ENCODE measurements at places on chromosomes 2 and 18.

- no peak for DNase-seq
Observed at GRCh38 chr2:113716291-113716690, 40.2 kb downstream of the SLC35F5 start.

GRCh38 chr2:48434101-48434500, 95.9 kb upstream of the STON1 start:
- DNase-seq: no peak

DNA sequence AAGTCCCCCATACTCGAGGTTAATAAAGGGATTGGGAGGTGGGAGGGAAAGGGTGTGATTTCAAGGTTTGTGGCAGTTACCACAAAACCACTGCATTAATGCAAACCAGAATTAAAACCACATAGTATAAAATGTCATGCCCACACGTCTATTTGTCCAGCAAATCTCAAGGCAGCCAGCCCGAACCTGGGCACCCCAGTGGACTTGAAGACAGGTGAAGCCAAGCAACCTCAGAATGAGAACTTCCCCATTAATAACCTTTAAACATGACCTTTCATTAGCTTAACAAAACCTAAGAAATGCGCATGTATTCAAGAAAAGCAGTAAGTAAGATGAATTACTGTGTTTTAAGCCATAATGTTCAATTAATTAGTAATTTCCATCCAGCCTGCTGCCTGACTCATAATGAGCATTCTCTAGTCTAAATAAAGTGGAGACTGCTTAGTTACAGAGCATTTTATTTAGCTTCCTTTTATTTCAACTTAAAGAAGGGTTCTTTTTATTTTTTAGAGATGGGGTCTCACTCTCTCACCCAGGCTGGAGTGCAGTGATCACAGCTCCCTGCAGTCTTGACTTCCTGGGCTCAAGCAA, 229.6 kb downstream of the FAM210A start:
- DNase-seq: no peak

GRCh38 chr2:124662946-124663644, 638.0 kb downstream of the CNTNAP5 start:
- DNase-seq: no peak

DNA sequence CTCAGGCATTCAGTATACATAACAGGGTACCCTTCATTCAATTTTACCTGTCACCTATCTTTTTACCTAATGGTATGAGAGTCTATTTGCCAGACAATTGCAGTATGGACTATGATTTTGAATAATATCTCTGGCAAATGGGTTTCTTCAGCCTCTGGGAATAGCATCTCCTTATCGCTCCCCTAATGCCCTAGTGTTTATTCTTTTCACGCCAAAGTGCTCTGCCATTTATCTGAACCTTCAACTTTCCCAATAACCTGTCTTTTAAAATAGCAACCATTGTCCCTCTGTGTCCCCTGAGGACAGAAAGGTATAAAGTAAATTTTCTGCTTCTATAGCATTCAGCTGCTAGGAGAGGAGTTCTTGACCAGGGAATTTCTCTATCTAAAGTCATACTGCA, 45.0 kb upstream of the FSHR start:
- no peak for DNase-seq

DNA sequence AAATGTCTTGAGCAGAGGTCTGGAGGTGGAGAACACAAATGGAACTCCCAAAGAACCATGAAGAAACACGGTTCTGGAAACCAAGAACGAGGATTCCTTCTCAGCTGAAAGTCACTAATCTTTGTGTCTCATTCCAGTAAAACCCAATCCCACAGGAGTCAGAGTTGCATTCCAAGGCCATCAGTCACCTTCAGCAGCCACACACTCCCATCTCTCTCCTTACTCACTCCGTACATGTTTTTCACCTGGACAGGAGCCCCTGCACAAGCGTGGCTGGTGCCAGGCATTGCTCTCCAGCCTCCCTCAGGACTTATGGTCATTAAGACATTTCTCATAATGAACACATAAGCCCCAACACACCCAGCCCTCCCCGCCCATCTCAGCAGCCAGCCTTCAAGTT, 175.4 kb upstream of the SIX2 start:
- DNase-seq: no peak

- no peak for DNase-seq
Observed at GRCh38 chr2:10688921-10689807, 611 bp downstream of the NOL10 start.

GRCh38 chr2:166157578-166157977, 29.8 kb upstream of the SCN1A start:
- no peak for DNase-seq

DNA sequence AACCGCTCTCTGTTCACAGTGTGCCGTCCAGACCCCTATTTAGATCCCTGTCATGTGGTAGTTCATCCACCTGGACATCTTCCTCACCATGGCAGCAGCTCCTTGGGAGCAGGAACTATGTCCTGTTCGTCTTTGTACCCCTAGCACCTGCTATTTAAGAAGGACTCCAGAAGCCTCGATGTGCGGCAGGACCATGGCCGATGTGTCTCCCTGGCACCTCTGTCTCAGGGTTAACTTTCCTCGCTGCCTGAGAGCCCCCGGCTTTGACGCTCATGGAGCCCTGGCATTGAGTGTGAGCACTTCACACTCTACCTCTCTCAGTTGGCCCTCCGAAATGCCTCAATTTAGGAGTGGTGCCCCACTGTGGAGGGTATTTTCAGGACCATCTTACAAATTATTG, 152.0 kb downstream of the FAM210A start:
- DNase-seq: no peak

- DNase-seq: peak; percentile 31
Observed at GRCh38 chr2:68909793-68910674, 38.8 kb upstream of the BMP10 start.

DNA sequence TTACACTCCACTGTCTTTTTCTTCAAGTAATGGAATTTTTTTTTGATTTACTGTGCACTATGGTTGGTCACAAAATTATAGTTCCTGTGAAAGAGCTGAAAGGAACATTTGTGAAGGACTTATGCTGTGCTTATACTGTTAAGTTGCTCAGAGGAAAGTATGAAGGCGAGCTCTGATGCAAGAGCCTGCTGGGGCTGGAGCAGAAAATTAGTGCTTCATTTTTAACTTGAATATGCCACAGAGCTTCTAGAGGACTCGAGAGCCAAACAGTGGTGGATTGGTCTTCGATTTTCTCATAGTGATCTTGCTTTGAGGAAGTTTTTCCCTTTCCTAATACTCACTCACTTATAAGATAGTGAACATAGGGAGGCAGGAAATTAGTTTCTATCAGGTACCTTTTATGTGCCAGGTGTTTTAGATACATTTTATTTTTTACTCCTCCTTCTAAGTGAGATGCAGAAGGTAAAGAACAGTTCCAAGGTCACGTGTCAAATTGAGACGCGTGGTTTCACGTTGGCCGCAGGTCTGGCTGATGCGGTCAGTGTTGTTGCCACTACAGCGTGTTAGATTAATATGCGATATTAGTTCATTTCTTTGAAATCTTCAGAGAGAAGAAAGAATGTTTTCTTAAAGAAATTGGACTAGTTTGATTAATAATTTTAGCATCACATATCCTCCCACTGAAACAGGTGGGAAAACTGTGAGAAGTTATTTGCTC, 20.2 kb downstream of the GATA6 start:
- DNase-seq: no peak

DNA sequence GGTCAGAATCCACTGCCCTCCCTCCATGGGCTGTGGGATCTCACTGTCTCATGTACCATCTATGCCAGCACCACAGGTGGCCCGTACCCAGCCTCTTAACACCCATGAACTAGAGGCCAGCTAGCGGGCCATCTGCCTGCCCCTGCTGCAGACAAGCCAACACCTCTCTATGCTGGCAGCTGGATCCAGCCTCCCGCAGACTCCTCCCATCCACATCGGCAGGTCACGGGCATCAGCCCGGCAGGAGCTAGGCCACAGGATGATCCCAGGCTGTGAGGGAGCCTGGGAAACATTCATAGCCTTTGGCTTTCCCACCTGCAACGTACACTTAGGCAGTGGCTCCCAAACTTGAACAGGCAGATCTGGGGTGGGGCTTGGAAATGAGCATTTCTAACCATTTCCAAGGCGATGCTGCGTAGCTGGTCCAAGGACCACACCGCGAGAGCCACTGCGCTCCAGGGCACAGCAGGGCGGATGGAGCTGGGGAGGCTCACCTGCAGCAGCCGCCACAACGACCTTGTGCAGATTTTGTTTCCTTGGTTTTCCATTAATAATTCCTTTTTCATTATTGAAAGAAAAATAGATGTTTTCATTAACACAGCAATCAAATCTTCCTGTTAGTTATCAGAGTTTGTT, 114.7 kb downstream of the KCNF1 start:
- DNase-seq: no peak

- no peak for DNase-seq
Observed at GRCh38 chr2:224646242-224646846, 61.2 kb upstream of the CUL3 start.

GRCh38 chr18:5620289-5620688, 76.5 kb upstream of the EPB41L3 start:
- no peak for DNase-seq

- DNase-seq: no peak
Observed at GRCh38 chr2:222239945-222240675, 58.7 kb downstream of the PAX3 start.

GRCh38 chr18:51154431-51155063, 42.9 kb downstream of the MEX3C start:
- DNase-seq: no peak
